ENCODE measurements at places on chromosomes 5 and 9. TPM values are rescaled to one million over a fixed set of nuclear protein-coding genes. Genes with fewer than 3 reads are reported as not detected.

Gene RNF208
- total RNA-seq, result 0.92 TPM

Gene SLC36A3
- total RNA-seq, result not detected

Gene CTSV
- total RNA-seq, result not detected

DNA sequence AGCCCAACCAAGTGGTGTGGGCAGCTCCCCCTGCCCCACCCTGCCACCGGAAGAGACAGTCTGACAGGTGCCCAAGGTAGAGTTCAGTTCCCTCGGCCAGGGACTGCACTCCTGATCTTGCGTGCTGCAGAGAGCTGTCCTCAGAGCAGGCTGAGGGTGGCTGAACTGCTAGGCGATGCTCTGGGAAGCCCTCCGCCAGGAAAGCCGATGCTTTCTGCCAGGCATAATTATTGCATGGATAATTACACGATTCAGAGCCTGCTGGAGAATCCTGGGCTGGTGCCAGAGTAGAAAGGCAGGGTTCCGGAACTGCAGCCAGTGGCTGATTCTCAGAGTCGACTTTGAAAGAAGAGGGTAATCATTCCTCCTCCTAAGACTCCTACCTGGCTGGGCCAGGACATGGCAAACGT, 19.3 kb downstream of the KCNIP1 start:
- no peaks in the 10 kb centered on the region for H3K36me3 ChIP-seq
- no peak overlapping the region for H3K4me3 ChIP-seq
- no peaks in the 10 kb centered on the region for H3K4me1 ChIP-seq
- H3K27me3 ChIP-seq, result no peaks in the 10 kb centered on the region
- H3K27ac ChIP-seq, result no peak overlapping the region

DNA sequence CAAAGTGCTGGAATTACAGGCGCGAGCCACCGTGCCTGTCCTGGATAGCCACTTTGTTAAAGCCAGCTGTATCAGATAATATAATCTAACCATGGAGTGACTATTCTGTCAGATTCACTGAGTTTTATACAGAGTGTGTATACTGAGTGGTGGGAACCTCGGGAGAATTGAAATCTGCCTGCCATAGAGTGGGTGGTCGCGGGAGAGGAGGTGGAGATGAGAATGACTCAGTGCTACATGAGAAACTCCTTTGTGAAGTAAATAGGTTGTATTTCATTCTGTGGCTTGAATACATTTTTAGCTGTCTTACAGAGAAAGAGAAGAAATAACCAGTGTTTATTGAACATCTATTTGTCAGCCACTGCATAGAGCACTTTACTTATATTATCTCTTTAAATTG, 26.4 kb downstream of the ATP6V0E1 start:
- no peaks in the 10 kb centered on the region for H3K36me3 ChIP-seq
- H3K4me1 ChIP-seq, result peaks cover 13% of the 10 kb centered on the region
- H3K4me3 ChIP-seq, result no peak overlapping the region
- no peaks in the 10 kb centered on the region for H3K27me3 ChIP-seq
- no peak for DNase-seq

GRCh38 chr9:84397822-84398221, 57.3 kb upstream of the SLC28A3 start:
- no peaks in the 10 kb centered on the region for H3K36me3 ChIP-seq
- H3K27ac ChIP-seq, result no peak overlapping the region
- H3K4me3 ChIP-seq, result no peak overlapping the region

DNA sequence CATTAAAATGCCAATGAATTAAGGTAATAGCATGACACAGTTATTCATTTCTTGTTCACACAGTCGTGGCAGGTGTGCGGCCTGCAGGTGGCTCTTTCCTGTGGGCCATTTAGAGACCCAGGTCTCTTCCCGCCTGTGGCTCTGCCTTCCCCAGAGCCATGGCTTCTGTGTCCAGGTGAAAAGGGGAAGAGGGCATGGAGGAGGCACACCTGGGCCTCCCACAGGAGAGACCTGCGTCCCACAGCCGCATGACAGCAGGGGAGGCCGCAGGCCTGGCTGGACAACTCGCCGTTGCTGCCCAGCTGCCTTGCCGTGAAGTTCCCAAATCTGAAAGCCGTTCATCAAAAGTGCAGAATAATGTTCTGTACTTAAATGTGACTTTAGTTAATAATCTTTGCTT, 14.4 kb upstream of the PLEKHG4B start:
- no peaks in the 10 kb centered on the region for H3K27me3 ChIP-seq
- H3K4me3 ChIP-seq, result no peak overlapping the region
- no peak for DNase-seq

DNA sequence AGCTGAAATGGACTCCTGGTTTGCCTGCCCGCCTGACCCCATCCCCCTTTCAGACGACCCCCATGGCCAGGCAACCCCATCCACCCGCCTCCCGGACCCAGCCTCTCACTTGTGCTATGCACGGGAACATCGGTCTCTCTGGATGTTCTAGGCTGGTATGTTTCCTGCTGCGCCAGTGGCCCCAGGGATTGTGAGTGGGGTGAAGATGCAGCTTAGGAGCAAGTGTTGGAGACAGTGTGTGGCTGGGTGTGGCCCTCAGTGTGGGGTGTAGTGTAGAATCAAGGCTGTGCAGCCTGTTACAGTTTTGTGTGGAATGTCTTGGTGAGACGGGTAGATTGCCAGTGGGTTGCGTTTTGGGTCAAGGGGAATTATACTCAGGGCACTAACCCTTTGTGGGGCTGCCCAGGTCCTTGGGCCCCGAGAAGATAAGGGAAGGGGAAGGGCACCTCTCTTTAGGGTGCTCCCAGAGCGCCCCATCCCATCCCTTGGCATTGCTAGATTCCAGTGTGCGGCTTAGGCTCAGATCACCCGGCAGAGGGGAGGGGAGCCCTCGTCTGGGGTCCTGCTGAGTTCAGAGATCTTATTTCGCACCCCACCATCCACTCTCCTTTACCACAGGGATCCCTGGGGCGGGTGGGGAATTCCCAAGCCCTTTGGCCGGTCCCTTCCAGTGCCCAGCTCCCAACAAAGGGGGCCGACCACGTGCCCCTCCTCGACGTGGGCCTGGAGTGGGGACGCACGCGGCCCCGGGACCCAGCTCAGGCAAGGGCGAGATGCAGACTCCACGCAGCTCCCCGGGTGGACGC, 4.6 kb downstream of the IER5L start:
- H3K36me3 ChIP-seq, result no peaks in the 10 kb centered on the region

DNA sequence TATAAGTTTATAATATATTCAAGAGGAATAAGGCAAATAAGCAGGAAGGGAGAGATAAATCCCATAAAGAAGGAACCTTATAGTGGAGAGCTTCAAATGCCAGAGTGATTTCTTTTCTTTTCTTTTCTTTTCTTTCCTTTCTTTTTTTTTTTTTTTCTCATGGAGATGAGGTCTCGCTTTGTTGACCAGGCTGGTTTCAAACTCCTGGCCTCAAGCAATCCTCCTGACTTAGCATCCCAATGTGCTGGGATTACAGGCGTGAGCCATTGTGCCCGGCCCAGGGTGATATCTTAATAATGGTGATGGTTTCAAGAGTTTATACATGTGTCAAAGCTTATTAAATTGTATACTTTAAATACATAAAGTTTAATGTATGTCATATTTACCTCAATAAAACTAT, 19.6 kb upstream of the FOCAD start:
- no peak overlapping the region for H3K27ac ChIP-seq
- H3K4me1 ChIP-seq, result peaks cover 2% of the 10 kb centered on the region
- H3K36me3 ChIP-seq, result no peaks in the 10 kb centered on the region
- H3K4me3 ChIP-seq, result no peak overlapping the region
- no peak for DNase-seq

- H3K27ac ChIP-seq, result no peak overlapping the region
- H3K27me3 ChIP-seq, result no peaks in the 10 kb centered on the region
- no peak overlapping the region for H3K4me3 ChIP-seq
- no peaks in the 10 kb centered on the region for H3K36me3 ChIP-seq
- no peak for DNase-seq
Observed at GRCh38 chr9:113600023-113600823, 136.7 kb downstream of the RGS3 start.

GRCh38 chr5:27821681-27822080, 783.3 kb upstream of the CDH9 start:
- no peaks in the 10 kb centered on the region for H3K27me3 ChIP-seq
- no peak overlapping the region for H3K27ac ChIP-seq
- no peaks in the 10 kb centered on the region for H3K36me3 ChIP-seq
- no peak overlapping the region for H3K4me3 ChIP-seq
- DNase-seq, result no peak
- H3K4me1 ChIP-seq, result no peaks in the 10 kb centered on the region

GRCh38 chr5:72518001-72518683, 10.9 kb upstream of the ZNF366 start:
- no peaks in the 10 kb centered on the region for H3K36me3 ChIP-seq
- H3K27me3 ChIP-seq, result no peaks in the 10 kb centered on the region
- no peak overlapping the region for H3K4me3 ChIP-seq
- H3K4me1 ChIP-seq, result no peaks in the 10 kb centered on the region
- H3K27ac ChIP-seq, result no peak overlapping the region

DNA sequence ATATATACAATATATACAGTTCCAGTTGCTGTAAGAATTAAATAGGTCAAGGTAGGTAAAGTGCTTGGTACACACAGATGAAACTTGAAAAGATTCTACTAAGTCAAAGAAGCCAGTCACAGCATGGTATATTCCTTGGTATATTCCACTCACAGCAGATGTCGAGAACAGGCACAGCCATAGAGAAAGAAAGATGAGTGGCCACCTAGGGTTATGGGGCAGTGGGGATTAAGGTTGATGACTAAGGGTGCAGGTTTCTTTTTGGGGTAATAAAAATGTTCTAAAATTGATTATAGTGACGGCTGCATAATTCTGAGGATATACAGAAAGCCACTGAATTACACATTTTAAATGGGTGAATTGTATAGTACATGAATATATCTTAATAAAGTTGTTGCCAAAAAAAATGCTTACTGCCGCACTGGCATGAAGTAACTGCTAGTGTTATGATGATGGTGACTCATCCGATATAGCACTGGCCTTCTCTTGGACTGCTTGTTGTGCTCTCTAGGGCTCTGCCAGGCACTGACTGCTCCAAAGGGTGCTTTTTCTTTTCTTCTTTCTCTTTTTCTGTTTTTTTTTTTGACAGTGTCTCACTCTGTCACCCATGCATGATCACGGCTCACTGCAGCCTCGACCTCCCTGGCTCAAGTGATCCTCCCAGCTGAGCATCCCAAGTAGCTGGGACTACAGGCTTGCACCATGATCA, 23.5 kb downstream of the TBC1D2 start:
- no peaks in the 10 kb centered on the region for H3K4me1 ChIP-seq
- DNase-seq, result no peak

DNA sequence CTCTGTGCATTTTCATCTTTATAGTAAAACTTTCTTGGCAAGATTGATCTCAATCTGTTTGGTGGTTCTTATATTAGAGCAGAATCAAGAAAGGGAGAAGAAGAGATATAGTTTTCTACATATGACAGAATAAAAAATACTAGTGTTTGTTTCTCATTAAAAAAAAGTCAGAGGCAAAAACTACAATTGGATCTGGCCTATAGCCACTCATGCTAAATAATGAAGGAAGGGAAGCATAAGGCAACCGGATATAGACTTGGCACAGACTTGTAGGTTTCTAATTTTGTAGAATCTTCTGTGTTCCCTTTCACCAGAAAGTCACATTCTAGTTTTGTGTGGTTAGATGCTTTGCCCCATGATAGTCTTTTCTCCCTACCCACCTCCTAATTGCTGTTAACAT, 306.2 kb downstream of the PIK3R1 start:
- H3K4me3 ChIP-seq, result no peak overlapping the region
- no peaks in the 10 kb centered on the region for H3K4me1 ChIP-seq
- H3K27me3 ChIP-seq, result no peaks in the 10 kb centered on the region
- no peaks in the 10 kb centered on the region for H3K36me3 ChIP-seq

DNA sequence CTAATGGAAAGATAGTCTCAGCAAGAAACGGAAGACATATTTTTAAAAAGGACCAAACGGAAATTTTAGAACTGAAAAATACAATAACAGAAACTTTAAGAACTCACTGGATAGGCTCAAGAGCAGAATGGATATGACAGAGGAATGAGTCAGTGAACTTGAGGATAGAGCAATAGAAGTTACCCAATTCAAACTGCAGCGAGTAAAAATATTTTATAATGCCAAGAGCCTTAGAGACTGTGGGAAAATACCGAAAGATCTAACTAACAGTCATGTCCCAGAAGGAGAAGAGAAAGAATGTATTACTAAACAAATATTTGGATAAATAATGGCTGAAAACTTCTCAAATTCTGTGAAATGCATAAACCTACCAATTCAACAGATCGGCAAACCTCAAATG, 40.8 kb downstream of the ADAMTS2 start:
- peaks cover 5% of the 10 kb centered on the region for H3K4me1 ChIP-seq
- no peak overlapping the region for H3K4me3 ChIP-seq
- no peak overlapping the region for H3K27ac ChIP-seq
- DNase-seq, result no peak
- H3K27me3 ChIP-seq, result no peaks in the 10 kb centered on the region

DNA sequence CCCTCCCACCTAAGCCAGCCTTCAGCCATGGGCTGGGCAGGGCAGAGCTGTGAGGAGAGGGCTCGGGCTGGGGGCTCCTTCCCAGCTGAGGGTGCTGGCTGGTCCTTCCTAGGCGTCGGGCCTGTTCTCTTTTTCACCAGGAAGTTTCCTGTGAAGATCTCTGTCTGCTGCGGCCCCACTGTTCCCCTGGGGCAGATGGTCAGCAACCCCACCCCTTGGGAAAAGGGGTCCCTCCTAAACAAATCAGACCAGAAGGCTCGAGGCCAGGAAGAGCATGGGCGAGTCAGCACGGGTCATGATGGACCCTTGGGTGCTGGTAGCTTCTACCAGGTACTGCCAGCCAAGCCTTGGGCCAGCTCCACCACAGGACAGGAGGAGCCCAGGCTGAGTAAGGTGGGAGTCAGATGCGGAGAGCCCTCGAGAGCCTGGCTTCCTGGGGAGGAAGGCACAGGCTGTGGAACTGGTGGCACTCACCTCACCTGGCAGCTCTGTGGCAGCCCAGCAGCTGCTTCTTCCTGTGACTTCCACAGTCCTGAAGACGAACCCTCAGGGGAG, 3.5 kb downstream of the CACNA1B start:
- H3K4me1 ChIP-seq, result peaks cover 5% of the 10 kb centered on the region
- H3K4me3 ChIP-seq, result no peak overlapping the region
- no peaks in the 10 kb centered on the region for H3K36me3 ChIP-seq
- H3K27me3 ChIP-seq, result no peaks in the 10 kb centered on the region
- DNase-seq, result no peak

Measured in ovary (tissue), 10 donors.